ENCODE measurements at places on chromosomes 3 and 15. TPM values are rescaled to one million over a fixed set of nuclear protein-coding genes. Genes with fewer than 3 reads are reported as not detected.

Gene ANKUB1
- not detected for total RNA-seq

Gene RFTN1
- total RNA-seq, result 23.4 TPM

Gene ALS2CL
- total RNA-seq, result 4.5 TPM

Gene GOLGA6B
- total RNA-seq, result not detected

Gene NKIRAS1
- total RNA-seq, result 29.3 TPM

- no peak for DNase-seq
- H3K27ac ChIP-seq, result no peak overlapping the region
- no peaks in the 10 kb centered on the region for H3K27me3 ChIP-seq
- H3K36me3 ChIP-seq, result no peaks in the 10 kb centered on the region
- peaks cover 7% of the 10 kb centered on the region for H3K4me1 ChIP-seq
- H3K4me3 ChIP-seq, result no peak overlapping the region
These were observed 137.6 kb upstream of the TRIM42 start for GRCh38 chr3:140540262-140540661.

GRCh38 chr3:152128356-152128755, 140.4 kb upstream of the MBNL1 start:
- no peaks in the 10 kb centered on the region for H3K27me3 ChIP-seq
- no peak overlapping the region for H3K4me3 ChIP-seq
- no peaks in the 10 kb centered on the region for H3K36me3 ChIP-seq
- H3K27ac ChIP-seq, result no peak overlapping the region

DNA sequence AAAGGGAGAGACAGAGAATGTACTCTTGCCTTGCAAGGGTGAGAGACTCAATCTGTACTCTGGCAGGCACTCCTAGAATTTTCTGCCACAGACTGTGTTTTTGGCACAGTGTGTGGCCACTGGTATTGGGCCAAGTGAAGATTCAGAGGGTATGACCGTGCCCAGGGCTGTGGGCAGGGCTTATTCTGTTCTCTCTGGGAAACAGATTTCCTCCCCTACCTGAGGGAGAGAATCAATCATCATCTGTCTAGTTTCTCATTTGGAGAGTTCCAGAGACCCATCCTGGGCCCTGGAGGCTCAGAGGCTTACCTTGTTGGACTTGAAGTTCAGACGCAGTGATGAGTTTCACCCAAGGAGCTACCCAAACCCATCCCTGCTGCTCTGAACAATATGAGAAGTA, 28.2 kb downstream of the CSTA start:
- no peaks in the 10 kb centered on the region for H3K4me1 ChIP-seq
- H3K36me3 ChIP-seq, result no peaks in the 10 kb centered on the region
- H3K4me3 ChIP-seq, result no peak overlapping the region
- no peak overlapping the region for H3K27ac ChIP-seq

DNA sequence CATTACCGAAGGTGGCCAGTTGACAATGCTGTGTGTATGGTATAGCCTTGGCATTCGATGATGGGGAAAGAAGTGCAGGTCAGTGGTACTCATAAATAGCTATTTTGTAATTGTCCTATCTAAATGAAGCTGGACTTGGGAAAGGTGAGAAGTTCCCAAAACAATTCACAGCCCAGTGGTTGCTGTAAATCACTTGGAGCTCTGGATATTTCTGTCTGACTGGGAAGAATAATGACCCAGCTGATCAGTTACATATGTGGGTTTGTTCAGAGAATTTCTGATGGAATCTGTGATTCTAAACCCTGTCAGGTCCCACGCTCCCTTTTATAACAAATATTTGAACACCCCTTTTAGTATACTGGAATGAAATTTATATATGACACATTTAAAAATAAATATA, 133.9 kb upstream of the PFN2 start:
- no peaks in the 10 kb centered on the region for H3K4me1 ChIP-seq
- no peak for DNase-seq
- no peaks in the 10 kb centered on the region for H3K36me3 ChIP-seq
